Skeletal muscle cell (primary cell): ENCODE measurements at places on chromosomes 1 and 21.

DNA sequence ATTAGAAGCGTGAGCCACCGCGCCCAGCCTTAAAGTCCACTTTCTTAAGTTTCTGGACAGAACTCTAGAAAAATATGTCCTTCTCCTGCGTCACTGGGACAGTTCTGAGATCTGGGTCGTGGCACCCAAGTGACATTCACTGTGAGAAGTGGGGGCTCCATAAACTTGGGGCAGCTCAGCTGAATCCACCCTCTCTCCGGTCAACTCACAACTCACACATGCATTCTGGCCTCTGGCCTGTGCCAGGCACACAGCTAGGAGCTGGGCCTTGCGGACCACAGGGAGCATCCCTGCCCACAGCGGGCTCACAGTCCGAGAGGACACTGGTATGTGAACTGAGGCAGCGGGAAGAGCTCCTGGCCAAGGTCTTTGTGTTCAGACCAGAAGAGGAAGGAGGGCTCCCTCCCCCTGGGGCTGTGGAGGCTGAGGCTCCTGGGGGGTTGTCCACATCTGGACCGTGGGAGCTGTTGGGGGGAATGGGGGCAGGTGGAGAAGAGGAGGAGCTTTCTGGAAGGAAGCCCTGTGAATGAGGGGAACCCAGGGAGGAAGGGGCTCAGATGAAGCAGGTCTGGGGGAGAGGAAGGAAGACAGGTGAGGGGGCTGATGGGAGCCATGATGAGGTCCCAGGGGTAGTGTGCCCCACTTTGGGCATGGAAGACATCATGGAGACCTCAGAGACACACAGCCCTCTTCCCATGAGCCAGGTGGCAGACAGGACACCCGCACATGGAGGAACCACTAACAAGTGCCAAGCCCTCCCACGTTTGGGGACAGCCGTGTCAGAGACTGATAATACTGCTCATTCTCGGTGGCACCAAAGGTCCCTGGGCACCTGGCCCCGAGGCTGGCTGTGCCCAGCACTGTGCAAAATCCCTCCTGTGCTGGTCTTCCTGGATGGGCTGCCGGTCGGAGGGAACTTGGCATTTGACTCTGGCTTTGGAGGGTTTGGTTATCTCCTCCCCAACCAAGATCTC, 191.0 kb upstream of the VAMP3 start:
- no peak for DNase-seq

DNA sequence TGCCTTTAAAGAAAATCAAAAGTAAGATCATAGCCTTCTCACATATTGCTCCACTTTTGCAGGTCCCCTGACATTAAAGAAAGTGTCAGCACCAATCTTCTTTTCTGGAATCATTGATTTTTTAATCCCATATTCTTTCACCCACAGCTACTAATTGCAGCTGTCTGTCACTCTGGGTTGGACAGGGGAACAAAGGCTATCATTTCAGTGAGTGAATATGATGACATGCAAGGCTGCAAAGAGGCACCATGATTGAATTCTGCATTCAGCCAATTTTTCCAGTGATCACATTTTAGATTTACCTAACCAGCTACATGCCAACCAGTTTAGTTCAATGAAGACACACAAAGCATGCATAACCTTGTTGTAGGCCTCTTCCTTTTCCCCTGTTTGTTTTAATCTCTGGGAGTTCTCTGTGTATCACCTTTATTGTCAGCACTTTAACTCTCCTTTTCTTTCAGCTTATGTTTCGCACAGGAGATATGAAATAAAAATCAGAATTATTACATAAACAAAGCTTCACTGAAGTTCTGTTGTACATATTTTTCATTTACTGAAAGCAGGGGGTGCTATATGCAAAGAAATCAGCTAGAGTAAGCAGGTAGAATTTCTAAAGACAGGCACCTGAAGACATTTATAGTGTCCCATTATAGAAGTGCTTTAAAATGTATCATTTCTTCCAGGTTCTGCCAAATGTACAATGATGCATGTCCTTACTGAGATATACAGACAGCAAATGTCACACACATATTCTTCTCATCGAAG, 584.8 kb downstream of the PLA2G4A start:
- DNase-seq: no peak

DNA sequence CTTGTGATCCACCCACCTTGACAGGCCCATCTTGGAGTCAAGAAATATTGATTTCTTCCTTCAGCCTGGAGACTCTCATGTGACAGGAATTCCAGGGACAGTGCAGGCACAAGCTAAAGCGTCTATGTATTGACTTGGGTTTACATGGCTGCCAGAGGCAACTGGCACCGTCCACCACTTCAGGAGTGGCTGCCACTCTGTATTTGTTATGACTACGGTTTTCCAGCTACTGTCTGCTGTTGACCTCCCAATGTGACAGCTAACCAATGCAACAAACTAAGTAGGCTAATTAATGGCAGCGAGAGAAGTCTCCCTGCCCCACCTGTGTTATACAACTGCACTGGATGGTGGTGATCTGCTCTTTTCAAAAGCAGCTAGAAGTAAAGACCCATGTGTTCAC, 56.9 kb downstream of the CD58 start:
- DNase-seq: no peak

- no peak for DNase-seq
Measured at GRCh38 chr1:200380589-200381021, 29.2 kb downstream of the ZNF281 start.

DNA sequence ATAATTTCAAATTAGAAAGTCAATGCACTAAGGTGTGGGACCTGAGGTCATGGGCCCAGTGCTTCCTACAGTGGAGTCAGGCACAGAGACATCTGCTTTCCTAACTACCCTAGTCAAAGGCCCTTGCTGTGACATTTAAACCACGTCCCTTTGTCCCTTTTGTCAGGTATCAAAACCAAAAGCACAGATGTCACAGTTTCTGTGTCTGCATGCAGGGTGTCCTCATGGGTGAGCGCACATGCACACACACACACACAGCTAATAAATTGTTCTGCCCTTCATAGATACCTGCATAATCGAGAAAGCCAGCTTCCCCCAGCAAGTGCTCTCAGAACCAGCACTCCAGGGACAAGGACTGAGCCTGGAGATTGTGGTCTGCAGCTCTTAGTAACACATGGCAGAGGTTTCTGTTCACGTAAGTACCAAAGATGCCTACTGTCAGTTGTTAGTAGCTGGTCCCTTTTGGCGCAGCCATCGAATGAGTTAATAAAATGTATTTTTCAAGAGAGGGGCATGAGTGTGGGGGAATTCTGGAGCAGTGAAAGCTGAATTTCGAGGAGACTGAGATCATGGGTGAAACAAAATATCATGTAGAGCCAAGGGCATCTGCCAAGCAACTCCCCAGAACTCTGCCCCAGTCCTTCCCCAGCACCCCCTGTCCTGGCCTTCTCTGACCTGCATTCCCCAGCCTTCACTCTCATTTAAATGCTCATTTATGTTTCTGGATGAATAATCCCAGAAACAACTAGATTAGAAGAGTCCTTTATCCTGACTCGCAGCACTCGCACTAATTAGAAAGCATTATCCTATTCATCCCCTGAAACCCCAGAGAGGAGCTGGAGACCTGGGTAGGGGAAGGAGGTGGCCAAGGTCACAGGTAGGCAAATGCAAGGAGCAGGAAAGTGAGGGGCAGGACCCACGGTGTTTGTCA, 25.5 kb downstream of the TNR start:
- no peak for DNase-seq

DNA sequence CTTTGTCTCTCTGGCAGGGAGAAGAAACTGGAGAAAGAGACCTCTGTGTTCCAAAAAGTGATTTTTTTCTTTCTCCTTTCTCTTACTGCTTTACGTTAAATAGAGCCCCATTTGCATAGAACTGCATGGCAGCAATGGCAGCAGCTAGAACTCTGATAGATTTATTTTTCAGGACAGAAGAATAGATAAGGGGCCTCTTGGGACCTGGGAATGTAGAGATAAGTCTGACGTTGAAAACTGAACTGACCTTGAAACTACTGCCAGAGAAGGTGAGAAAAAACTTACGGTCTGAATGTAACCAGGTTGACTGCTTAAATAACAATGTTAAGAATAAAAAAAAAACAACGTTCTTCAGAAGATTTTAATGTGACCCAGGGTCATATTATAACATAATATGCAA, 25.4 kb upstream of the B3GALT5 start:
- no peak for DNase-seq

DNA sequence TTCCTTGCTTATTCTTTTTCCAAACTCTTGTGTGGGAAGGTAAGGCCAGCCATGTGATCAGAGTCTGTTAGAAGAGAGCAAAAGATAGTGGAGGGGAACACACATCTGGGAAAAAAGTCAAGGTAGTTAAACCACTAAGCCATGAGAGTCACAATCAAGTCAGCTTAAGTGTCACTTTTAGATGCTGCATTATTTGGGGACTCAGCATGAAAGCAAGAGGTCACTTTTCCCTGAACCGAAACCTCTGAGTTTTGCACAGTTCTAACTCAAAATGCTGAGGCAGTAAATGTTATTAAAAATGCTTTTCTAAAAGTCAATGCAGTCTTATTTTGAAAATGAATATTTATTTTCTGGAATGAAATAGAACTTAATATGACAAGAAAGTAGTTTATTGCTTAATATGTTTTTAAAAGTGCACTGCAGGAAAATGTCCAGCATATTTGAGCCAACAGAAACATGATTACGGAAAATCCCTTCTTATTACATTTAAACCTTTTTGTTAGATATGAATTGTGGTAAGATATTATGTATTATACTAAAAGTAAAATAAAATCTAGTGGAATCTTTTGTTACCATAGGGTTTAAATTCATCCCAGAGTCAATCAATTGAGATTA, 69.3 kb downstream of the RBM11 start:
- DNase-seq: no peak

DNA sequence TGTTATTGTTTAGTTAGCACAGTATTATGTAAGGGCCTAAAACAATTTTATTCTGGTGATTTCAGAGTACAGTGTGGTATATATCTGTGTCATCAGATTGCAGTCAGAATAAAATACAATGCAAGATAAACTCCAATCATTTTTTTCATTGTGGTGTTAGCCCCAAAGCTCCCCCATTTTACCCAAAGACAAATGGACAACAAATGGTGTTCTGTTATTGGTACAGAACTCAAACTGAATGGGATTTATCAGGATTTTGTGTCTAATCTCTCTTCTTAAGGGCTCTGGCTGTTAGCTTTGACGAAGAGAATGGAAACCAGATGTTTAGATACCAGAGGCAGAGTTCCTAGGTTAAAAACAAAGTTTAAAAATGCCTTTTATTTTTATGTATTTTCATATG, 163.1 kb upstream of the USP25 start:
- no peak for DNase-seq

GRCh38 chr1:217261636-217262035, 369.3 kb downstream of the GPATCH2 start:
- DNase-seq: no peak

GRCh38 chr1:241939798-241940197, 17.8 kb upstream of the BECN2 start:
- DNase-seq: no peak

DNA sequence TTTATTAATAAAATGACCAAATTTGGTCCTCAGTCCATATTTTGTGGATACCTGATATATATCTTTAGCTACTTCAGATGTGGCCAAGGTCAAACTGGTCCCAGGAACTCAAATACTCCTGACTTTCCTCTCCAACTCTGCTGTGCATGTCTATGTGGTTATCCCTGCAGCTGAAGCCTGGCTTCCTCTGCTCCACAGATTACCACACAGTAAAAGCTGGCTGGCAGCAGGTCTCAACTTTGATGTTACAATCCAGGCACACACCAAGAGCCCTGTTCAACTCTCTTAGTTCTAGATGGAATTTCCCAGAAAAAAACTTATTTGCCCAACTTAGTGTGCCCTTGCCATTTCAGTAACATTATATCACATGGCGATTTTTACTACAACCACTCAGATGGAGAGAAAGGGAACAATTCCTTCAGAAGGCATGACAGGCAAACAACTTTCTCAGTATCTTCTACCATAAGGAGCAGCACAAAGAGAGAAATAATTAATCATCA, 479.5 kb downstream of the PLPP3 start:
- DNase-seq: no peak

- DNase-seq: no peak
Measured at GRCh38 chr1:208747979-208748378, 503.8 kb upstream of the PLXNA2 start.

GRCh38 chr21:23939369-23940065, 1667.8 kb downstream of the MRPL39 start:
- no peak for DNase-seq

- DNase-seq: no peak
Measured at GRCh38 chr1:48670234-48671020, 106.3 kb downstream of the BEND5 start.

- no peak for DNase-seq
Measured at GRCh38 chr21:45590726-45591618, 48.7 kb upstream of the SLC19A1 start.

GRCh38 chr1:64561993-64562392, 92.1 kb downstream of the CACHD1 start:
- no peak for DNase-seq

- DNase-seq: no peak
Measured at GRCh38 chr1:240999826-241000225, 357.2 kb downstream of the RGS7 start.

DNA sequence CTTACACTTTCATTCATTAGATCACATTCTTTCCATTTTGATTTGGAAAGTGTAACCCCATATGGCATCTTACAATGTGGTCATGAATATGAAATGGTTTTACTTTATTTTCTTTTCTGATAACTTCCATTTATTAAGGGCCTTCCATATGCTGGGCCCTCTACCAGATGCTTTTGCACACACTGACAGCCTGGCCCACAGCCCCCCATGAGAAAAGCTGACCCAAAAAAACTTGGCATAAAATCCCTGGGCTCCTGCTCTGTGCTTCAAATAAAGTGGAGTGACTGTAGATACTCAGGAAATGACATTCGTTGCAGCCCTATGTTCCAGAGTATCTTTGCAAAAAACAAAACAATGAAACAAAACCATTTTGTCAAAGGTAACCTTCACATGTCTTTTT, 48.8 kb downstream of the PRDX6 start:
- DNase-seq: no peak

GRCh38 chr1:115166531-115167091, 77.3 kb upstream of the TSPAN2 start:
- no peak for DNase-seq

DNA sequence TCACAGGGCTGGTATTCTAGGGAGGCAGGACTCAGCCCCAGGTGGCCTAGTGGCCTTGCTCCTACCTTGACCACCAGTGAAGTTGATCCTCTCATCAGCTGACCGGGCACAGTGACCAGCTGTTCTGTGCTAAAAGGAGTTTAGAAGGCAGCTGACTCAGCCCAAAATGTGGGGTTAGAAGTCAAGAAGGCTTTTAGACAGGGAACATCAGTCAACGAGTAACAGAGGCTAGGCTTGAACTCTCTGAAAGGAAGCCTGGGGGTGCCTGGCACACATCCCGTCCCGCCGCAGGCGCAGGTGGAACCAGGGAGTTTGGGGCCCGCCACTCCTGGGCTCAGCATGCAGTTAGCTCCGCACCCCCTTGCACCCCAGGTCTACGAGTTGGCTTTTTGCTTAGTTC, 114.9 kb upstream of the SLC45A1 start:
- no peak for DNase-seq
